Naive B cell (primary cell): ENCODE measurements at places on chromosomes 3 and 15. TPM values are rescaled to one million over a fixed set of nuclear protein-coding genes. Genes with fewer than 3 reads are reported as not detected.

DNA sequence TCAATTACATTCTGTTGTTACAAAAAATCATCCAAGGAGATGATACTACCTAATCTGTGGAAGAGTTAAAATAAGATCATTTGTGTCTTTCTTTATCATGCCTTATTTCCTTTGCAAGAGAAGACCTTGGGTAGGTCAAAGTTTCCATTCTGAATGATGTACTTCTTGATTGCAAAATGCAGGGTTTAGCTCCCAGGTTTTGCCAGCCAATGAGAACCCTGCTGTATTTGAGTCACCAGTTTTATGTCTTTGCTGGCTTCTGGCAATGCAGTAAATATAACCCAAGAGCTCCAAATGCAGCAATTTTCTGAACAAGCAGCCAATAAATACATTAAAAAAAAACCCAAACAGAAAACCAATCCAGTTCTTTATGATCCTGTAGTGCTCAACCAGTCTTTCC lies 204.9 kb downstream of the CADPS start:
- no peak for DNase-seq

DNA sequence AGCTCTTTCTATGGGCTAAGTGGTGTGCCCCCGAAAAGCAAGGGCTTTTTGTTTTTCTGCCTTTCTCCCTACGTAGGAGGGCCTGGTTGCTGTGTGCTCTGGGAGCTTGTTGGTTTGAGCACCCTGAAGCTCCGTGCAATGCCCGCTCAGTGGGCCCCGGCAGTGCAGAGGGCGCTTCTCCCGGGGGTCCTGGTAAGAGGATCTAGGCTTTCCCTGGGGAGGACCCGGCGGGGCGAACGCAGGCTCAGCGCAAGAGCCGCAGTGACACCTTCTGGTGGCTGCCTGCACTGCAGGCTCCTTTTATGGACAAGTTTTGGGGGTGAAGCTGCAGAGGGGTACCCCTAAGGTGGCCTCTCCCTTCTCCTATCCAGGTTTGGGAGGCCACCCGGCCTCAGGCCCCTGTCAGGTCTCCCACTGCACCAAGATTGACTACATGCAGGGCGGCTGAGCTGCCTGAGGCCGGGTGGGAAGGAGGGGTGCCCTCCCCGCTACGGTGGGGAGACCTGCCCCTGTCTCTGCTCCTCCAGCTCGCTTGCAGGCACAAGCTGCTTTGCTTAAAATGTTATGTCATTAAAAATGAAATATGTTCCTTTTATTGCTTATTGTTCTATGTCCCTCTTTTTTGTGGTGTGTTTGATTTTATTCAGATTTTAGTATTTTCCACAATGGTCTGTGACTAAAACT lies 387.9 kb downstream of the GABRG3 start:
- no peak for DNase-seq

FBXO40 gene
- polyA plus RNA-seq, result not detected

NANOGP8 gene
- not detected for polyA plus RNA-seq

GNAT1 gene
- not detected for polyA plus RNA-seq
